MM.1S (cell line): ENCODE measurements at places on chromosomes 13 and 19.

- H3K27ac ChIP-seq: no peak overlapping the region
- H3K36me3 ChIP-seq: no peaks in the 10 kb centered on the region
- H3K4me3 ChIP-seq: no peak overlapping the region
- H3K27me3 ChIP-seq: peaks cover 44% of the 10 kb centered on the region
These were observed 9.1 kb downstream of the LYL1 start for GRCh38 chr19:13093407-13094105.

- no peaks in the 10 kb centered on the region for H3K27me3 ChIP-seq
- H3K36me3 ChIP-seq: no peaks in the 10 kb centered on the region
- H3K27ac ChIP-seq: no peak overlapping the region
- DNase-seq: no peak
- H3K4me1 ChIP-seq: no peaks in the 10 kb centered on the region
These were observed 17.2 kb downstream of the ENOX1 start for GRCh38 chr13:43769529-43769928.

DNA sequence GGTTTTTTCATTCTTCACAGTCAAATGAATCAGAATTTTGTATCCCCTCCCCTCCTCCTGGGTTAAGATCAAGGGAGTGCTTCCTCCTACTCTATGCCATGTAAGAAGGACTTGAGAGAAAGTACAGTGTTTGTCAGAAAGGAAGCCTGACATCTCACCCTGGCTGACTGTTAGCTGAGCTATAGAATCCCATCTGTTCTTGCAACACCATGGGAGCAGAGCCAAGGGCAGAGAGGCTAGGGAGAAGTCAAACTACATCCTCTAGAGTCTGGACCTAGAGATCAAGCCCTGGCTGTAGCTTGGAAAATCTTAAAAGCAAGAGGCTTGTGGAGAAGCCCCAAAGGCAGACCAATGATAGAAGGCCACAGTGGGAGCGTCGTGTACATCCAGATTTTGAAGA is 145.9 kb downstream of the OLFM4 start:
- no peak overlapping the region for H3K27ac ChIP-seq
- no peak overlapping the region for H3K4me3 ChIP-seq
- no peak for DNase-seq

DNA sequence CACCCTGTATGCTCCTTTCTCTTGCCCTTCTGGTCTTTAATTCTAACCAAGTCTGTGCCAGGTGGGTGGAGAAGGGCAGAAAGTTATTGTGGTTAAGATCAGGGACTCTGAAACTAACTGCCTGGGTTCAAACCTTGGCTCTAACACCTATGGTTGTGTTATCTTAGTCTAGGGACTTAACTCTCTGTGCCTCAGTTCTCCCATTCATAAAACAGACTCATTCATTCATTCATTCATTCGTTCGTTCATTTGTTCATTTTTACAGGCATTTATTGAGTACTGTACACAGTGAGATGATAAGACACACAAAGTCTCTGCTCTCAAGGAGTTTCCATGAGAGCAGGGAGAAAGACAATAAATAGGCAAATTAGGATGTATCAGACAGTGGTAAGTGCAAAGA is 30.1 kb downstream of the SOX21 start:
- H3K36me3 ChIP-seq: no peaks in the 10 kb centered on the region
- no peaks in the 10 kb centered on the region for H3K4me1 ChIP-seq
- no peak overlapping the region for H3K27ac ChIP-seq
- DNase-seq: no peak

- H3K27me3 ChIP-seq: no peaks in the 10 kb centered on the region
- no peaks in the 10 kb centered on the region for H3K36me3 ChIP-seq
- H3K4me3 ChIP-seq: no peak overlapping the region
- no peak overlapping the region for H3K27ac ChIP-seq
- no peaks in the 10 kb centered on the region for H3K4me1 ChIP-seq
- DNase-seq: no peak
These were observed 552.0 kb downstream of the RFC3 start for GRCh38 chr13:34369931-34370330.
